ENCODE measurements at places on chromosomes 2 and 18. TPM values are rescaled to one million over a fixed set of nuclear protein-coding genes. Genes with fewer than 3 reads are reported as not detected.

DNA sequence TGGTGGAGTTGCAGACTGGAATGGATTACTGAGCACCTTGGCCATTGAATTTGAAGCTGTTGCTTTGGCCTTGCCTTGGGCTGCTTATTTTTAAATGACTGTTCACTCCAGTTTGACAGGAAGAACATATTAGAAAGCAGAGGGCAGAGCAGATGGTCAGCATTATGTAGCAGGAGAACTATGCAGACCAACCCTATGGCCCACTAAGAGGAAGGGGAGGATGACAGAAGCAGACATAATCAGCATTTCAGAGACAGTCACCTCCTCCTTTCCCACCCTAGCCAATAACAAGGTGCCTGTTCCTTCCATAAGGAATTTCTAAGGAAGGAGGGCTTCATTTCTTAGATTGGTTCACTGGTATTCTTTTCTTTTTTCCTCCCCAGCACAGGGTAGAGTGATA is 2.4 kb downstream of the CHRNA1 start:
- no peak for DNase-seq

GRCh38 chr2:3666613-3666975 is 8.6 kb downstream of the ALLC start:
- DNase-seq, result no peak

DNA sequence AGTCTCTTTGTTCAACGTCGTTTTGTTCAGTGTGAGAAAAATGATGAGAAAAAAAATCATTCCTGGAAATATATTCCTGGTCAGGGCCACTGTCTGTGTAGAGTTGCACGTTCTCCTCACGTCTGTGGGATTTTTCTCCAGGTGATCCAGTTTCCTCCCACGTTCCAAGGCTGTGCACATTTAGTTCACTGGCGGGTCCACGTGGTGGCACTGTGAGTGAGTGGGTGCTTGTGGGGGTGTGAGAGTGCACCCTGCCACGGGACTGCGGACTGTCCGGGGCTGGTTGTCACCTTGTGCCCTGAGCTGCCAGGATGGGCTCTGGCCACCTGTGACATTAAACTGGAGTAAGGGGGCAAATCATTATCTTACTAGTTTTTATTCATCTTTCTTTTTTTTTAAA is 30.3 kb upstream of the ACYP2 start:
- DNase-seq, result no peak

- DNase-seq, result no peak
Measured at GRCh38 chr2:28161466-28161865, 231.2 kb upstream of the FOSL2 start.

DNA sequence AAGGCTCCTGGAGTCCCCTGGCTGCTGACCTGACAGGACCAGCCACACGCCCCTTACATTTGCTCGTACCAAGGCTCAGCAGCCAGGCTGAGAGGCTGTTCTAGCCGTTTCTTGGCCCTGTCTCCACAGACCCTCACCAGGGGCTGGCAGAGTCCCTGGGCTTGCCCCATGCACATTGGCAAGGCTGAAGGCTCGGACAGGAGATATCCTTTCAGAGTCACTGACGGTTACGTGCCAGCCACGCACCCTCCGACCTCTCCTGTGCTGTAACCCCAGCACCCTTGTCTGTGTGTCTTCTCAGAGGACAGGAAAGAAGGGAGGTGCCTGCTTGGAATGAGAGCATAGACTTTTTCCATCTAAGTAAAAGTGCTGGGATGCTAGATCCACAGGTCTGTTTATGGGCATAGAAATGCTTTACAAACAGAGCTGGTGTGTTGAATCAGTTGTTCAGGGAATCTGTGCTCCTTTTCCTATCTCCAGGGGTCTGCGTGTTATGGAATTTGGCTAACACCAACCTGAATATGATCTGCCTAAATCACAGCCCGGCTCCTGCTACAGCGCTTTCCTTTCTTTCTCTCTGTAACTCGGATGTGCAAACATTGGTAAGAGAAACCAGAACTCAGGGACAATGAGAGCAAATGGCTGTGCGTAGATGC is 41.0 kb downstream of the COPS8 start:
- DNase-seq, result no peak

GRCh38 chr2:2237563-2237962 is 93.5 kb downstream of the MYT1L start:
- no peak for DNase-seq

The HOXD9 gene
- polyA plus RNA-seq, result 4.8 TPM

Measured in SK-N-SH (cell line).